ENCODE measurements at places on chromosomes 13 and 19.

GRCh38 chr13:99800011-99800410 is 171.6 kb downstream of the ZIC5 start:
- no peak for DNase-seq

DNA sequence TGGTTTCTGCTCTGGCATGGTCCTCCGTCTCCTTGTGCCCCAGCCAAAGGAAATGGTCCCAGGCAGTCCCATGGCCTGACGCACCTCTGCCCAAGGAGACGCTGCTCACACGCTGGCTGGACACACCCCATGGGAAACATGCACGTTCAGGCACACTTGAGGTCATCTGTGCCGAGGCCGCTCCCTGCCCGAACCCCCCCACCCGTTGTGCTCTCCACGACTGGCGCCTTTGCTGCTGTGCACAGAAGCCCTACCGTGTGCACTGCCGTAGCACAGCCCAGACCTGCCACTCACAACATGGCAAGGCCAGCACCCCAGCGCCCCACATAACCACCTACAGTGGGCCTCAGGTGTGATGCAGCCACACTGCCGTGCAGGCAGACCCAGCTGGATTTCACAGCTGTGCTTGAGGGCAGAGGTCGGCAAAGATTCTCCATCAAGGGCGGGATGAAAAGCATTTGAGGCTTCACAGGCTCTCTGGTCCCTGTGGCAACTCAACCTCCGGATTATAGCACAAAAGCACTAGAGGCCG is 65.7 kb downstream of the SPACA7 start:
- no peak for DNase-seq

DNA sequence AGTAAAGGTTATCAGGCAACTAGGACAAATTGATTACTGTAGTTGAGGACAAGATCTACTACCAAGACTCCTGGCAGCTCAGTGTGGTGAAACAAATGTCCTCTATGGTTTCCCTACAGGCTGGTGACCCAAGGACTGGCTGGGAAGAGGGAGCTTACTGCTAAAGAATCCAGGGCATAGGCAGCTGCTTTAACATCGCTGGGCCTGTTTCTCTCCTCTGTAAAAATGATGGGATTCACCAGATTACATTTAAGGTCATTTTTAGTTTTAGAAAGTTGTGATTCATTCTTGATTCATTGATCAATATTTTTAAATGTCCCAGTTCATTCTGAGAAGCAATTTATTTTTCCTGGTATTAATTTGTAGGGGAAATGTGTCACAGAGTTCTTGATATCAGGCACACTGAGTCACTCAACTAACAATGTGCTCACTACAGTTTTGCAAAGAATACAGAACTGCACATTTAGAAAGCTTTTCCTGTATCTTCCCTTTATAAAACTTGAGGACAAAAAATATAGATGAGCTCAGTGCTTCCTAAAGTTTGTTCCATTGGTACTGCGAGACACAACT is 19.6 kb upstream of the FAM124A start:
- DNase-seq, result no peak

DNA sequence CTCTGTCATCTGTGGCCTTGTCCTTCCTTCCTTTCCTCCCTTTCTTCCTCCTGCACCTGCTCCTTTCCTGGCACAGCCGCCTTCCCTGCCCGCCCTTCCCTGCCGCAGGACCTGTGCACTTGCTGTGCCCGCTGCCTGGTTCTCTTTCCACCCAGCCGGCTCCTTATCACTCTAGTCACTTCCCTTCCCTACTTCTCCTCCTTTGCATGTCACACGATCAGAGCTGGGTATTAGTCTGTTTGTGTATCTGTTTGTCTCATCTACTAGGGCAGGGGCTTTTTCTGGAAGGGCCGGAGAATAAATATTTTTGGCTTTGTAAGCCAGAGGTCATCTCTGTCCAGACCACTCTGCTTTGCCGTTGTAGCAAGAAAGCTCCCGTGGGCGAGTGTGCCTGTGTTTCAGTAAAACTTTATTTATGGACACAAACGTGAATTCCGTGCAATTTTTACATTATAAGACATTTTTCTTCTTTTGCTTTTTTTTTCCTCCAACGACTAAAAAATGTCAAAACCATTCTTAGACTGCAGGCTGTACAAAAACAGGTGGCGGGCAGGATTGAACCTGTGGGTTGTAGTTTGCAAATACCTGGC is 6.1 kb downstream of the KDM4B start:
- no peak for DNase-seq

GRCh38 chr13:66859078-66859477 is 371.1 kb downstream of the PCDH9 start:
- no peak for DNase-seq

DNA sequence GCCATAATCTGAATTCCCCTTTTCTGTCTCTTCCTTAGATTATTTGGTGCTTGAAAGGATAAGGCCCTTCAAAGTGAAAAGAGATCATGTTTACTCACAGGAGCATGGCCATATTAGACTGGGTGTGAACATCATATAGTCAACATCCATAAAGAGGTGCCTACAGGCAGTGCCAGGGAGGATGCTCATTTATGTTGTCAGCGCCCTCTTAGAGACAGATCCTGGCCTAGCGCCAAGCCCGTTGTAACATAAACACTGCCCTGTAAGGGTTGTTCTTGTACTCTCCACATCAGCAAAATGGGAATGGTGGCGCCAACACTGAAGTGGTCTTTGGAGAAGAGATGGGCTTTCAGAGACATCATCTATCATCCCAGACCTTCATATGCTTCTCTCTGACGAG is 16.1 kb downstream of the PCDH8 start:
- DNase-seq, result no peak

GRCh38 chr19:54248016-54248601 is 5.5 kb upstream of the LILRA6 start:
- peak; percentile 34 for DNase-seq

GRCh38 chr19:49676136-49676783 is 811 bp upstream of the PRMT1 start:
- peak; percentile 82 for DNase-seq

DNA sequence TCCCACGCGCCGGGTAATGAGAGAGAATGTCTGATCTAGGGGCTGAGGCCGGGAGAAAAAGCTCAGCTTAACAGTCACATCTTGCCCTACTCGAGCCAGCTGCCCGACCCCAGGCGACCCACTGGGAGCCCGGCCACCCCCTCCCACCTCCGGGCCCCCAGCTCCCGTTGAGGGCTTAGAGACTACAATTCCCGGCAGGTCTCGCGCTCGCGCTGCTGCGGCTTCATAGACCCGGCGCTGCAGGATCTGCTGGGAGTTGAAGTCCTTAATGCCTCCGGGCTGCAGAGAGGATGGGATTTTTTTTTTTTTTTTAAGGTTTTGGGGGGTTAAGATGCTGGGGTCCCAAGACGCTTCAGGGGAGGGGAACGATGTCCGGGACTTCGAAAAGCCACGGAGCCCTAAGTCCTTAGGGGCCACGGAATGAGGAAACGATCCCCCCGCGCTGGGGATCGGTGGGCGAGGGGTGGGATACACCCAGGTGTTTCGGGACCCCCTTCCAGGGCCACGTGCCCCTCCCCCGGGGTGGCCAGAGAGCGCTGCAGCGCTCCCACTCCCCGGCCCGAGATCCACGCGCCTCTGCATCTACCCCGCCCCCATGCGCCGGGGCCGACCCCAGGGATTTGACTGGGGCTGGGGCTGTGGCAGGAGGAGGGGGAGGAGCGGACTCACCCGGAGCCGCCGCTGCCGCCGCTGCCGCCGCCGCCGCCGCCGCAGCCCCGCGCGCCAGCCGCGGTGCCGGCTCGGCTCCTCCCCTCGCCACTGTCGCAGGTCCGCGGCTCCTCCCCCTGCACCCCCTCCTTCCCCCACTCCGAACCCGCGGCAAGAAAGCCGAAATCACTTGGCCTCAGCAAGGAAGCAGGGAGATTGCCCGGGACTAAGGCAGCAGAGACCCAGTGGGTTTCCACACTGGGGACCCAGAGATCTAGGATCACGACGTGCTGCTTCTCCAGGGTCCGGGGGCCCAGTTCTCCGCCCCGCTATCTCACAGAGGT is at the start of gene SYT3:
TSS of gene SYT3 (minus strand) at position 761 of the 992 bp plus-strand sequence. CDS start 2,470 bp downstream, outside the sequence.
- DNase-seq, result peak; percentile 50

- no peak for DNase-seq
Measured at GRCh38 chr19:57010541-57010940, 109.2 kb upstream of the USP29 start.

DNA sequence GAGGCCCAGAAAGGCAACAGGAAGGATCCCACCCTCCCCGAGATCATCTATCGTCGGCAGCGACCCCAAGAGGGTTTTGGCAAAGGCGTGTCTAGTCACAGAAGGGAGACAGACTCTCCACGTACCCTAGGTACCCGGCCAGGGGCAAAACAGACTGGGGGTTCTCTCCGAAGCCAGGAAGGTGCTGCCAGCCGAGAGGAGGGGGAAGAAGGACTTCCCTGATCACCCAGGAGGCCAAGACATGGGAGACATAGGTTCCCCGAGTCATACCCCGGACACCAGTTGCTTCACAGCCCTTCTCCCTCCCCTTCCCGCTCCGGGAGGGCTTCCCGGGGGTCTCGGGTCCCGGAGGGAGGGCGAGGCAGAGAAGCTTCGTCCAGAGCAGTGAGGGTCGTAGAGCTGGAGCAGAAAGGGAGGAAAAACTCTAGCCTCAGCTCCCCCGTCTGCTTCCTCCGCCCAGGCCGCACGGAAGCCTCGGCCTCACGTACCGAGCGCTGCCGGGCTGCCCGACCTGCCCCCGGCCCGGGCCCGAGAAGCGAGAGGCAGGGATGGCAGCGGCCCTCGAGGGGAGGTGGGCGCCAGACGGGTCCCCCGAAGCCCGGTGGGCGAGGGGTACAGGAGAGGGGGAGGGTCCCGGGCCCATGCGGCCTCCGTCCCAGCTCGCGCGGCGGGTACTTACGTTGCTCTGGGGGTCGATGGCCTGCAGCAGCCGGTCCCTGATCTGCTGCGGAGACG is 644 bp downstream of the MED26 start:
- DNase-seq, result no peak

GRCh38 chr19:29467824-29468401 is 57.9 kb upstream of the VSTM2B start:
- DNase-seq, result peak; percentile 7

DNA sequence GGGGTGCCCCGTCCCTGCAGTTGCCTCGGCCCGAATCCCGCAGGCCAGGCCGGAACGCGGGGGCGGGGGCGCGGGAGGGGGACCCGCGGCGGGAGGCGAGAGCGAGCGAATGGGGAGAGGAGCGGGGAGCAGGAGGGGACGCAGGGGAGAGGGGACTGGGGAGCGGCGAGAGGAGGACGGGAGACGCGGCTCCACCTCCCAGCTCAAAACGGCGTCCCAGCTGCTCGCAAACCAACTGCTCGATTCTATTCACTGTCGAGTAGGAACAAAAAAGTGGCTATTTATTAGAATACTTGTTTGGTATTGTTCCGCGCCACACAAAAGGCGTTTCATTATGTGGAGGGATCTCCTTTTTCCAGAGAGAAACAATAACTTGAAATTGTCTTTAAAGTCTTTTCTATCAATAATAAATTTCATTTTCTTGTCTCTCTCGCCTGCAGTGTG is 10.6 kb upstream of the SOX1 start:
- DNase-seq, result no peak

DNA sequence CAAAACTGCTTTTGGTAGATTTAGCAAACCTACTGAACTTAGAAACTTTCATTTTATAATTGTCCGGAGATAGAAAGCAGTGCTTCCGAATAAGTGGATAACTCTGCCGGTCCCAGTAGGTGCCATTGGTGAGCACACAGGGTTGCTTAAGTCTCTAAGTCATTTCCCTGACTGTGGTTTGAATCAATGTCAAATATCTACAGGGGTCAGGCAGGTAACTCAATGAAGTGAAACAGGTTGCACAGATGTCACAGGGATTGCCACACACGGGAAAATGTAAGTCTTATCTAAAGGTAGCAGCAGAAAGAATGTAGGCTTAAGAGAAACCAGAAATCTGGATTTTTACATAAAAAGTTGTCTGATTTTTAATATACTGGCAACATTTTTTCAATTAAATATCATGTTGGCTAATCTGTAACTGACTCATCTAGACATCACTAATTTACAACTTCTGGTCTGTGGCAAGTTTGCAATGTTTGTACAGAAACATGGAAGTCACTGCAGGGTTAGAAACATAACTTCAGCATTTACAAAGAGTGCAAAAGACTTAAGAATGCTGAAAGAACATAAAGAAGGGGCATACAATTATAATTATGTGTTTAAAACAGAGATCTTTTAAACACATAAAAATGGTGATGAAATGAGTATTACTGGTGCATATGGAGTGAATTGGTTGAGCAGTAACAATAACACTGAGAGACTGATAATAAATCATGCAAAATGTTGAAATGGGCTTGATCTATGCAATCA is 14.3 kb upstream of the LRRC63 start:
- no peak for DNase-seq

DNA sequence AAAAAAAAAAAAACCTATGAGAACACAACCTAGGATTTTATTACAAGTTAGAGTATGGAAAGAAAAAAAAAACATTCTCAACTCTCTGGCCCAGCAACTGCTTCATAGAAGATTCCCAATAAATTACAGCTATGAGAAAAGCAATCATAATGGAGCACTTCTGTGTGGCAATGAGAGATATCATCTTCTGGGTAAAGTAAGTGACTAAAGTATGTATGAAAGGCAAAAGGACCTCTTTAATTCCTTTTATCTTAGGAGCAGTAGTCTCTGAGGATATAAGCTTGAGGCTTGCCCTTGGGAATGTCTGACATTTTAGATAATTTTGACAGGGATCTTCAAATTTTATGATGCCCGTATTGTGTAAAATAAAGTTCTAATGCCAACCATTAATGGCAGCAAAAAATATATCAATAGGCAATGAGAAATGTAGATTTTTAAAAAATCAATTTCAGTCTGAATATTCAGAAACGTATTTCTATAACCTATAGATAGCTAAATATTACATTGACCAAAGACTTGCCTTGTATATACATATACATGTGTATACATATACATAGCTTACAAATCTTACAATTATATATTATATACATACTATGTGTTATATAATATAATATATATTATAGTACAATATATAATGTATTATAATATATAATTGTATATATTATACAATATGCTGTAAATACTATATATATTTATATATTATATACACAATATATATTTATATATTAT is 823.9 kb upstream of the SLITRK1 start:
- DNase-seq, result no peak
